IMR-90 (cell line): ENCODE measurements at places on chromosomes 11 and 22. TPM values are rescaled to one million over a fixed set of nuclear protein-coding genes. Genes with fewer than 3 reads are reported as not detected.

GRCh38 chr22:37176464-37177061 is 11.5 kb downstream of the C1QTNF6 start:
- H3K27me3 ChIP-seq, result peaks cover 20% of the 10 kb centered on the region
- DNase-seq, result peak; percentile 78

- peak overlapping the region; percentile 62 for H3K4me3 ChIP-seq
- no peak for DNase-seq
Measured at GRCh38 chr22:42268852-42269410, 1.5 kb downstream of the TCF20 start.

GRCh38 chr11:1150769-1151365 is 6.9 kb upstream of the MUC5AC start:
- peaks cover 38% of the 10 kb centered on the region for H3K4me1 ChIP-seq
- peak overlapping the region; percentile 76 for H3K27ac ChIP-seq
- H3K36me3 ChIP-seq, result no peaks in the 10 kb centered on the region
- DNase-seq, result peak; percentile 67
- H3K27me3 ChIP-seq, result no peaks in the 10 kb centered on the region

GRCh38 chr11:87966694-87967093 is 208.5 kb downstream of the RAB38 start:
- H3K27me3 ChIP-seq, result no peaks in the 10 kb centered on the region
- no peak overlapping the region for H3K27ac ChIP-seq
- no peak overlapping the region for H3K4me3 ChIP-seq

ASRGL1 gene
- 0.28 TPM in 1 of 2 replicates, not detected in the other for total RNA-seq

MMP1 gene
- 245 and 246 TPM in 2 replicates for total RNA-seq
